ENCODE measurements at places on chromosomes 4 and X. TPM values are rescaled to one million over a fixed set of nuclear protein-coding genes. Genes with fewer than 3 reads are reported as not detected.

The BRS3 gene
- total RNA-seq: 2.5 TPM

The BCORL1 gene
- total RNA-seq: 2.8 TPM

The FSTL5 gene
- total RNA-seq: 70.1 TPM

The PRMT9 gene
- total RNA-seq: 18.0 TPM

The MXRA5 gene
- 3.9 TPM for total RNA-seq

The TRPC5OS gene
- 0.23 TPM for total RNA-seq

The AREG gene
- total RNA-seq: not detected

The IL21 gene
- total RNA-seq: not detected

The INTS6L gene
- total RNA-seq: 20.5 TPM

The VSIG4 gene
- total RNA-seq: 30.7 TPM

The MAGEC1 gene
- not detected for total RNA-seq

The KLHL34 gene
- total RNA-seq: 0.23 TPM

The SLC6A8 gene
- total RNA-seq: 22.8 TPM

The PNMA5 gene
- 9.7 TPM for total RNA-seq

The YY2 gene
- total RNA-seq: 1.4 TPM

The TACR3 gene
- 5.5 TPM for total RNA-seq

The MAGED4B gene
- 112 TPM for total RNA-seq

The KCND1 gene
- 4.2 TPM for total RNA-seq

The PDCL2 gene
- total RNA-seq: not detected

The CC2D2A gene
- total RNA-seq: 27.2 TPM

The RS1 gene
- total RNA-seq: not detected

The DRP2 gene
- total RNA-seq: 11.3 TPM

The P2RY8 gene
- total RNA-seq: under 0.01 TPM

The GAGE2A gene
- total RNA-seq: not detected

The STAG2 gene
- total RNA-seq: 114 TPM

The TIGD4 gene
- 7.2 TPM for total RNA-seq

The GATA1 gene
- total RNA-seq: not detected

The SCRG1 gene
- total RNA-seq: 7.2 TPM

The MAGEB10 gene
- not detected for total RNA-seq

The AFM gene
- total RNA-seq: not detected

The PHF8 gene
- 11.5 TPM for total RNA-seq

The SORCS2 gene
- total RNA-seq: 20.3 TPM

The MAGEA12 gene
- total RNA-seq: not detected

The PAGE2 gene
- total RNA-seq: not detected
